Stimulated activated CD8-positive, alpha-beta memory T cell treated with anti-CD3 and anti-CD28 coated beads, Interleukin-7, amount 100 ng/mL, for 48 hours (primary cell): ENCODE measurements at places on chromosomes 6 and 20.
A peak's percentile ranks its signal among the peaks of the same experiment; 100 is the strongest.

DNA sequence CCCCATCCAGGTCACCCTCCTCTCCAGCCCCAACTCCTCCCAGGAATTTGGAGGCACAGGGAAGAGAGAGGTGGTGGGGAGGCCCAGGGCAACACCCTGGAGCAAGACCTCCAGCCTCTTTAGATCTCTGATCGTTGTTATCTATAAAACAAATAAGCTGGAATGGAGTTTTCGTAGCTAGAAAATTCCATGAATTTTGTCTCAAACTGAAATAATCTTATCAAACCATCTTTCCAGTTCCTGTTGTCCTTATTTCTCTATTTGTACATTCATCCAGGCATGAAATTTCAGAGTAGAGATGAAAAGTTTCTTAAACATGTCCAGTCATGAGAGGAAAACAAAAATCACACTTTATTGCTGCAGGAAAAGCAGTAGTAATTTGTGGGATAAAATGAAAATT is 6.2 kb upstream of the SLC4A11 start:
- no peak for DNase-seq

DNA sequence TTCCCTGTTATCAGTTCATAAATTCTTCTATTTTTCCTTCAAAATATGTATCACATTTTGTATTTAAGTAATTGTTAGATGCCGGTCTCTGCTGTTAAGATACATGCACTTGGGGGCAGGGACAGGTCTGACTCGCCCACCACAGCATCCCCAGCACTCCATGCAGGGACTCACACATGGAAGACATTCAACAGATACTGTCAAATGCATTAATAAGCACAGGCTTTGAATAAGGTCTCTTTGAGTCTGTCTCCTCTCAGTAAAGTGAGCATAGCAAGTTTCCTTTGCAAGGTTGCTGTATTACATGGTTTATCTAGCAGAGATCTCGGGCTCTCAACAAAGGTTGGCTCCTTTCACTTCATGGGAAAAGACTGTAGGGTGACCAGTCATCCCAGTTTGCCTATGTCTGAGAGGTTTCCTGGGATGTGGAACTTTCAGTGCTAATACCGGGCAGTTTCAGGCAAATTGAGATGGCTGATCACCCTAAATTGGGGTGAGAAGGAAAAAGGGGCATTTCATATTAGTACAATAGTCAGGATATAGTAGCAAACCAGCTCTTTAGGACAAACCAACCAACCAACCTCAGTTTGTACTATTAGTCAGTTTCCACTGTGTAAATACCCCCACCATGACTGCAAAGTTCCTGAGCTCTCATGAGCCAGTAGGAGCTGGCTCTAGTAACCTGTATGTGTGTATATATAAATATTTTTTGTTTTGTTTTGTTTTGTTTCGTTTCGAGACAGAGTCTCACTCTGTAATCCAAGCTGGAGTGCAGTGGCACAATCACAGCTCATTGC is 15.0 kb downstream of the JPH2 start:
- DNase-seq, result no peak

DNA sequence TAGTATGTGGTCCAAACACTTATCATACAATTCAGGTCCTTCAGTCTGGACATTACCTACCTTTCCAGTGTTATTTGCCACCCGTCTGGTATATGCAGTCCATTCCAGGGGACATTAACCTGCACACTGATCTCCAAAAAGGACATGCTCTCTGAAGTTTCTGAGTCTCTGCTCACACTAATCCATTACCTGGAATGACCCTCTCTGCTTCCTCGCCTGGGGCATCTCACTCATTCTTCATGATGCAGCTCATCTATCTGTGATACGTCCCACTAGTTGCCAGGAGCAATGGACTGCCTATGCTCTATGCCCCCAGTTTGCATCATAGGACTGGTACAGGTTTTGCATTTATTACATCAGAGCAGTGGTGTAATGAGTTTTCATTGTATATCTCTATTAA is 5.9 kb upstream of the TUBB2B start:
- DNase-seq, result no peak

DNA sequence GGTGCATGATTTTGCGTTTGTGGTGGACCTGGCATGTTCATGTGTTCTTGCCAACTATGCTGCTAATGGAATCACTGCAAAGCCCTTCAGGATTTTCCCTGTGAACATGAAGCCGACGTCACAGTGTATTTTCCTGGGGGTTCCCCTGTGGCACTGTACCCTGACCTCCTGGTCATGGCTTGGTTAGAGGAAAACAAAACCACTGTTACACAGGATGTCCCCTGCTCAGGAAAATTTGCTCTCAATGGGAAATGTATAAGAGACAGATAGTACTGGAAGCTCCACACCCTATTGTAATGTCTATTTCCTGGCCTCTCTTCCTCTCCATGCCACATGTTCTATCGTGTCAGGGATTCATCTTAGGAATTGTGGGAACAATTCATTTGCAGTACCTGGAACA is 19.7 kb downstream of the TSHZ2 start:
- no peak for DNase-seq

- DNase-seq, result no peak
Observed at GRCh38 chr6:15621203-15622044, 41.4 kb downstream of the DTNBP1 start.

- no peak for DNase-seq
Observed at GRCh38 chr6:137200288-137200687, 18.9 kb downstream of the IFNGR1 start.

GRCh38 chr6:46888031-46888430 is 33.7 kb downstream of the ADGRF5 start:
- no peak for DNase-seq

GRCh38 chr20:29689411-29690225 is 1567.8 kb upstream of the DEFB115 start:
- DNase-seq, result peak; percentile 38

DNA sequence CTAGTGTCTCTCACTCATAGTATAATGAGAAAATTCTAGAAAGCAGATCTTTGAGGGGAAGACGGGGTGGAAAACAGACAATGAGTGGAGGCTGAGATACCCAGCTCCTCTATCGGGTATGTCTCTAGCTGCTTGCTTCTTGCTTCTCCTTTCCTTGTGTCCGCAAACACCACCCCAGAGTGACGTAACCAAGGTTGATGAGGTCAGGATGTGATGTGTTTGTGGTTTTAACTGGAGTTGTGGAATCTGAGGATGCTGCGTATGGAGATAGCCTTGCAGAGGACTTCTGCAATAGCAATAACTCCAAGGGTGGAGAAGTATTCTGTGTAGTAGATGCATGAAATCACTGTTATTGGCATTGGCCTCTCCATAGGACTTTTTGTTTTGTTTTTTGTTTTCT is 132.7 kb upstream of the IFNGR1 start:
- DNase-seq, result no peak

- DNase-seq, result no peak
Observed at GRCh38 chr20:61754976-61755778, 310.5 kb downstream of the TAF4 start.

- DNase-seq, result peak; percentile 47
Observed at GRCh38 chr6:149082320-149082719, 235.2 kb upstream of the TAB2 start.

- DNase-seq, result no peak
Observed at GRCh38 chr6:53070806-53071205, 5.6 kb downstream of the FBXO9 start.

DNA sequence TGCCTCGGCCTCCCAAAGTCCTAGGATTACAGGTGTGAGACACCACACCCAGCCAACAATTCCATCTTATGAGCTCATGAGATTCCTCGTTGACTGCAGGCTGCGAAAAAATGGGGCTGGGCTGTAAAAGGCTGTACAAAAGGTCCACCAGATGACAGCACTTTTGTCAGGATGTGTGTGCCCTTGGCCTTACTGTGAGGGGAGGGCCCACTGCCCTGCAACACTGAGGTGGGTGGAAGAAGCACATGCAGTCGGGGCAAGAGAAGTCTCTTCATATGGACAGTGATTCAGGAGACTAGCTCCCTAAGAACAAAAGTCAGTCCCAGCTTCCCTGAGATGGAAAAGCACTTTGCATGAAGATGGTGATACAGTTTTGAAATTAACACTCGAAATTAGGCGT is 50.5 kb downstream of the KCTD20 start:
- DNase-seq, result no peak

DNA sequence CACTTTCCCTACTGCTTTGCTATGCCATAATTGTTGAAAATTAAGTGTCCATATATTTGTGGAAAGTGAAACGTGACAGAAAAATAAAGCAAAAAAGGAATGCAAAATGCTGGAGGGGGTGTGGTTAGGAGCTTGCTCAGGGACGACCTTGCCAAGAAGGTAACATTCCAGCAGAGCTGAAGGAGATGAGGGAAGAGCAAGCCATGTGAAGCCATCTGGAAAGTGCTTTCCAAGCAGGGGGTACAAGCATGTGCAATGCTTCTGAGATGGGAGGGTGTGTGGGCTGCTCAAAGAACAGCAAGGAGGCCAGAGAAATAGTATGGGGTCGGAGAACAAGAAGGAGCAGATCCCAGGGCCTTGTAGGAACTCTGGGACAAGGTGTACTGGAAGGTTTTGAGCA is 161.7 kb downstream of the ISM1 start:
- no peak for DNase-seq

DNA sequence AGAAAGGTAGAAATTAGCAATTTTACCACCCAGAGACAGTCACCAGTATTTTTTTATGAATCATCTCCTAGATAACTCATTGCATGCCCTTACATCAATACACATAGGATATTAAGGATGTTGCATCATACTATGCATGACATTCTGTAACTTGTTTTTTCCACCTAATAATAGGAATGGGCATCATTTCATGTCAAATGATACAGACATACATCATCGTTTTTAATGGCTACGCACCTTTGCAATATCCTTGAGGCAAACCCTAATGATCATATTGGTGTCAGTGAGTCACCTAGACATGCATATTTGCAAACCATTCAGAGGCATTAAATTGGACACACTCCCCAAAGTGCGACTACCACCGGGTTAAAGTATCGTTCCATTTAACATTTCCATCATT is 309.7 kb upstream of the AGPAT4 start:
- DNase-seq, result no peak

- no peak for DNase-seq
Observed at GRCh38 chr6:29494131-29494530, 6.4 kb upstream of the MAS1L start.

DNA sequence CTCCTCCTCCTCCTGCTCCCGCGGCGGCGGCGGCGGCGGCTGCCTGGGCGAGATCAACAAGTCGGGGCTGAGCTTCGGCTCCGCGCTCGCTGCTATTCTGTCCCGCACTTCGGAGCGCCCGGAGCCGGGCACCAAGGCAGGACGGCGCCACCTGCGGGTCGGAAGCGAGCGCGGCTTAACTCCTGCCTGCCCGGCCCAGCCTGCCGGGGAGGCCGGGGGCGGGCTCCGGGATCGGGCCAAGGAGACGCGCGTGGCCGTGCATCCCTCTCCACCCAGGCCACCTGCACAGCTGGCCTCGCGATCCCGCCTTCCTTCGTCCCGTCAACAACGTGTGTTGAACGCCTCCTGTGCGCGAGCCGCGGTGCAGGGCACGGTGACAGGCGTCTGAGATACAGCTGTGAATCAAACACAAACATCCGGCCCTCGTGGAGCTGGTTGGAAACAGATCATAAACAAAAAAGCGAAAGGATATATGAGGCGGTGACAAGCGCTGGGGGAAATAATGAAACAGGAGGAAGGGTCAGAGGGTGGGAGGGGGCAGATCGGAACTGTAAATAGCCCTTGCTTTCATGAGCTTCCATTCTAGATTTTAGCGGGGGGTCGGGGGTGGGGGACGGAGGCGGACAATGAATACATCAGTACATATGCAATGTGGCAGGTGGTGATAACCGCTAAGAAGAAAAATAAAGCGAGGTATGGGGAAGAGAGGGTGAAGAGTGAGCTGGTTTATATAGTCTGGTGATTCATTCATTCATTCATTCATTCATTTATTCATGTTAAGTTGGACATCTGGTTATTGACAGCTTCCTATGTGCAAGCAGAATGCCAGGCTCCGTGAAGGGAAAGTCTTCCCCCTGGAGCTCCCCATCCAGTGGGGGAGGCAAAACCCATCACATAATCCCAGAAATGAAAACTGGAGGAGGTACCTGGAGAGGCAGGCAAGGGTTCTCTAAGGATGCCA is 2.0 kb upstream of the KCNB1 start:
- DNase-seq, result peak; percentile 53

DNA sequence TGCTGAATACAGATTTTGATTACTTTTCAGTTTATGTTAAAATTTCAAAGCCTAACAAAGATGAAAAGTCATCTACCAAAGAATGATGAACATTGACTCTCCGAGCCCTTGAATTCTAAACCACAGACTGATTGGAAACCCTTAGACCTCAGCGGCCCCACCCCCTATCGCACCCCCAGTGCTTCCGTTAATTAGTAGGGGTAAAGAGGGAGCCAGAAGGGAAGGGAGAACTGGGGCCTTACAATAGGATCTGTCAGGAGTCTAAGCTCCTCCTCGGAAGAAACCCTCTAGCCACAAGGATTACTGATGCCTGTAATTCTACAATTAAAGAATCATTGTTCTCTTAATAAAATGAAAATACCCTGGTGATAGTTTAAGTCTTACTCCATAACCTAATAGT is 79.7 kb upstream of the JARID2 start:
- DNase-seq, result no peak

DNA sequence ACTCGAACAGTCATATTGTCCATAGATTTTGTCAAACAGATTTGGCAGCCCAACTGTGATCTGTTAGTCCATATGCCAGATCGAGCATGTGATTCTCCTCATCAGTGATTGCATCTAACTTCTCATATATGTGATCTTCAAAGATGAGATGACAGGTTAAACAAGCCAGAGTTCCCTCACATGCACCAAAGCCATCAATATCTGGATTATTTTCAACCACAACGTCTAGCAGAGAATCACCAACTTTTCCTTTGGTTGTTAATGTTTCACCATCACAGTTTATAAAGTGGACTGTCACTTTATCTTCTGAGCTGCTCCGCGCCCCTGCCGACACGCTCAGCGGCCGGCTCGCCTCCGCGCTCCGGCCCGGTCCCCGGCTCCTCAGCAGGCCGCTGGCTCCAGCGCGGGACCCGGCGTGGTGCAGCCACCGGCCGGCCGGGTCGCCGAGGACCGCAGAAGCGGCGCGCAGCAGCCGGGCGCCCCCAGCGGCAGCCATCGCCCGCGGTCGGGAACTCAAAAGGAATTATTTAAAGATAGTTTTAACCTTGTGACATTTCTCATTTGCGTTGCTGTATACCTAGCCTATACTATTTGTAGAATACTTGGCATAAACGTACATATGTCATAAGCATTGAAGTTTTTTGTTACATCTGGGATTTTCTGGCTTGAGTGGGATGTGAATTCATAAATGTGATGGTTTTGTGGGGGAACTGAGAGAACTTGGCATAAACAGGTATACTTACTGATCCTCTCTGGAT is 40.1 kb upstream of the DYNLRB1 start:
- peak; percentile 7 for DNase-seq

DNA sequence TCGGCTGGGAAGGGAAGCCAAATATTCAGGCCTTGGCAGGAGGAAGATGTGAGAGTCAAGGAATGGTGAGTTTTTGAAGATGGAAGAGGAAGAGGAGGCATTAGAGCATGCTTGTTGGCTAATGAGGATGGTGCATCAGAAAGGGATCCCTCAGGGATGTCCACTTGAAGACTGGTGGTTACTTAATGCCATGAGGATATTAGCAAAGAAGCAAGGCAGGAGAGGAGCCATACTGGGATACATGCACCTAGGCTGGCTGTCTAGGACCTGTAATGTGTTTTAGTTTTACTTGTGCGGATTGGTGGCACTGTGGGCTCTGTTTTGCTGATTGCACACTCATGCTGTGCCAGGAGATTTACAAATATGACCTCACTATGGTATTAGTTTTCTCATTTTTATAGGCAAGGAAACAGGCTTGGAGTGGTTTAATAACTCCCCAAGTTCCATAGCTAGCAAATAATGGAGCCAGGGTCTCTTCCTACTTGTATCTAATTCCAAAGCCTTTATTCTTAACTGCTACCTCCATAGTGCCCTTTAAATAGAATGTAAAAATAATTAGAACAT is 37.8 kb downstream of the NCOA7 start:
- no peak for DNase-seq
